ENCODE measurements at places on chromosomes 1 and 21.

DNA sequence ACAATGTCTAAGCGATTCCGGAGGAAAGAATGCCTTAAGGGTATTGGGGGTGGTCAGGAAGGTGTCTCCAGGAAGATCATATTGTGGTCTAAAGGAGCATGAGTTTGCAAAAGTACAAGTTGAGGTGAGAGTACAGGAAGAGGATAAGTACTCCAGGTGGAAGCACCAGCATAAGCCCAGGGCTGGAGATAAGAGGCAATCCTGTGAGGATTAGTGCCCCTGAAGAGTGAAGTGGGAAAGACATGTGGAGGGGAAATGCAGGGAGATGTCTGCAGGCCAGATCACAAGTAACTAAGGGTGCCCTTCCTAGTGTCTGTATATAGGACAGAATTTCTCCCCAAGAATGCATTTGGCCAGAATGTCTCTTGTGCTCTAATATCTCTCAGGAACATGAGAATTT is 188.3 kb upstream of the DPT start:
- no peak for DNase-seq

DNA sequence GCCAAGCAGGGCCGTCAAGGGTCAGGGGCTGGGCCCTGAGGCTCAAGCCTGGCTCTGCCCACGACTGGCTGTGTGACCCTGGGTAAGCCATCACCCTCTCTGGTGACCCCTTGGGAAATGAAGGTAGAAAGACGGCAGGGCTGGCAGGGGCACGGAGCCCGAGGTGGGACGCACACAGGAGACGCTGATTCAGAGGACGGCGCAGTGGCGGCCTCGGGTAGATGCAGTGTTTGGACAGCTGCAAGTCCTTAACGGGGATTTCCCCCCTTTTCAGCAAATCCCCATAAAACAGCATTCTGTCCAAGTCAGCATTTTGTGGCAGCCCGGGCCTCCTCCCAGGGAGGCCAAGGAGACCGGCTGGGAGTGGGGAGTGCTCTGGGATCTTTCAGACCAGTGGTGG is 16.7 kb downstream of the COL8A2 start:
- DNase-seq, result no peak

DNA sequence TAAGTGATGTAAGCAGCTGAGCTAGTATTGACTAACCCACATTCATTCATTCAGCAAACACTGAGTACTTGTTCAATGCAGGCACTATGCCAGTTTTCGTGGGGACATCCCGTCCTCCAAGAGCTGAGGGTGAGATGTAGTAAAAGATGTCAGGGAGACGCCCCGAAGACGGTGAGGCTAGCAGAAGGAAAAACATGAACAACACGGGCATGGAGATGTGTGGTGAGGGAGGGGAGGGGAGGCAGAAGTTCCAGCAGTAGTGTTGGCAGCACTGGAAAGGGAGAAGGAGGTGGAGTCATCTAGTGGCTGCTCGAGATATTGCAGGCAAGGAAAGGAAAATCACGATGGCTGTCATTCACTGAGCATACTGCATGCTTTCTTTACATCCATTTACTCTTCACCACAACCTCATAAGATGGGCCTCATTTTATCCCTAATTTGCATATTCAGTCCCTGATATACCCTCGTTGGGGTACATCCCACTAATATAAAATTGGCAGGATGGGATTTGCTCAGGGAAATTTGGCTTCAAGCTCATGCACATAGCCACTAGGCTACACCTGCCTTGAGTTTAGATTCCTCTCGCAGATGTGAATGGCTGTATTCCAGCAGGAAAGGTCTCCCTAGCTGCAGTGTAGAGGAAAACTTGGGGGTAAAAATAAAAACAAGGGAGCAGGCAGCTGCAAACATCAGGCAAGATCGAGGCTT is 14.5 kb downstream of the PDZK1IP1 start:
- DNase-seq, result no peak

GRCh38 chr21:38140207-38140903 is 116.4 kb upstream of the KCNJ15 start:
- DNase-seq, result no peak

GRCh38 chr21:29396951-29397455 is 98.3 kb downstream of the BACH1 start:
- no peak for DNase-seq

GRCh38 chr1:33712186-33712585 is 151.7 kb upstream of the HMGB4 start:
- DNase-seq, result no peak

DNA sequence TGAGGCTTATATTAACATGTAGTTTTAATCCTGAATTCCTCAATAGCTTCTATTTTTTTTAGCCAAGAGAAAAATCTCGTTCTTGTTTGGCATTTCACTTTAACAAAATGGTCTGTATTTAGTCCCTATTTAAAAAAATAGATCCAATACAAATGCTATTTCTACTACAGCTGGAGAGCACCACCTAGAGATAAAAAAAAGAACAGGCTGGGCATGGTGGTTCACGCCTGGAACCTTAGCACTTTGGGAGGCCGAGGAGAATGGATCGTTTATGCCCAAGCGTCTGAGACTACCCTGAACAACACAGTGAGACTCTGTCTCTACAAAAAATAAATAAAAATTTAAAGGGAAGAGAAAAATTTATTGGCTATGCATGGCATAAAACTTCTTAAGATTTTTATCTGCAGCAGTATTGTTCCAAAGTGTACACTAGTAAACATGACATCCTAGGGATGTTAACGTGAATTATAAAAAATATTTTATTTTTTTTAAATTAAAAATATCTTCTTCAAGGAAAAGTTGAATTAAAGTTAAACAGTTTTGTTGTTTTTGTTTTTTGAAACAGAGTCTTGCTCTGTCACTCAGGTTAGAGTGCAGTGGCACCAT is 4.4 kb downstream of the ST7L start:
- no peak for DNase-seq

GRCh38 chr1:181033799-181034451 is at the start of gene MR1:
Gene MR1 (plus strand): TSS chr1:181033983. CDS start chr1:181034008, 25 bp downstream.
- DNase-seq, result no peak

DNA sequence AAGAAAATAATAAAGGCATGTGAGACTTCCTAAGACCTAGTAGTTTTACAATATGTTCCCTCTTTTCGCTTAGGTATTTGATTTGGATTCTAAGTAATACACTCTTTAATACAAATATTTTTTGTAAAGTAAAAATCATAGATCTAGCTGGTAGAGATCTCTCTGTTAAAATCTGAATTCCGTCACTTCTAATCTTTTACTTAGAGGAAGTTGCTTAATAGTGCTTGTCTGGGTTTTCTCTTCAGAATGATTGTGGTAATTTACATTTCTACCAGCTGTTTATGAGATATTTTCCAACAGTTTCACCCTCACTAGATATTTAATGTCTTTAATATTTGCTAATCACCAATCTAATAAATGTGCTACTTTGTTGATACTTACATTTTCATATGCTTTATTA is 23.3 kb downstream of the RBM11 start:
- DNase-seq, result no peak

- DNase-seq, result no peak
Observed at GRCh38 chr1:1191734-1192133, 14.7 kb downstream of the TNFRSF18 start.

DNA sequence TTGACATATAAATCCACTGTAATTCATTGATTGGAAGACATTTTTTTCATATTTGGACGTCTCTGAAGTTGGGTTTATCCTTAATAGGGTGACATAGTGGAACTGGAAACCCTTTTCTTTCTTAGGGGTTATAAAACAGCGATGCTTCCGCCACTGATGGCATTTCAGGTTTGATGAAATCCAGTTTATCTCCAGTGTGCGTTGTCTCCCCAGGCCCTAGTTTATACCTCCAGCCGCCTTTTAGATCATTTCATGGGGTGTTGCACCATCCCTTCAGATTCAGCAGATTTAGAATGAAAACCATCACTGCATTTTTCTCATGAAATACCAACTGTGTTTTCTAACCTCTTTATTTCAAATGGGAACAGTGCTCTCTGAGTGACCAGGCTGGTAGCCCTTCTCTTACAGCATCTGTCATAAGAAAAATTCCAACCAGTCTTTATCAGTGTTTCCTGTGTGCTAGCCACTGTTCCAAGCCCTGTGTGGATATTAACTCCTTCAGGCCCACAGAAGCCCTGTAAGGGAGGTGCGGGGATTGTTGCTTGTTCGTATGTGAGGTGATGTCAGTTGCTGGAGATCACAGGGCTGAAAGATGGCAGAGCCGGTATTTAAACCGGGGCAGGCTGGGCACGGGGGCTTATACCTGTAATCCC is 19.0 kb downstream of the H6PD start:
- no peak for DNase-seq

- no peak for DNase-seq
Observed at GRCh38 chr1:52629667-52630066, 3.3 kb upstream of the SHISAL2A start.

GRCh38 chr1:61419657-61420056 is 305.3 kb downstream of the TM2D1 start:
- no peak for DNase-seq

GRCh38 chr1:96544831-96545221 is 176.8 kb upstream of the PTBP2 start:
- DNase-seq, result no peak

GRCh38 chr21:28899744-28900143 is 92.9 kb downstream of the LTN1 start:
- no peak for DNase-seq

GRCh38 chr1:231828182-231828920 is 201.8 kb downstream of the DISC1 start:
- no peak for DNase-seq

- DNase-seq, result no peak
Observed at GRCh38 chr1:76065270-76065669, 9.3 kb upstream of the ST6GALNAC3 start.

DNA sequence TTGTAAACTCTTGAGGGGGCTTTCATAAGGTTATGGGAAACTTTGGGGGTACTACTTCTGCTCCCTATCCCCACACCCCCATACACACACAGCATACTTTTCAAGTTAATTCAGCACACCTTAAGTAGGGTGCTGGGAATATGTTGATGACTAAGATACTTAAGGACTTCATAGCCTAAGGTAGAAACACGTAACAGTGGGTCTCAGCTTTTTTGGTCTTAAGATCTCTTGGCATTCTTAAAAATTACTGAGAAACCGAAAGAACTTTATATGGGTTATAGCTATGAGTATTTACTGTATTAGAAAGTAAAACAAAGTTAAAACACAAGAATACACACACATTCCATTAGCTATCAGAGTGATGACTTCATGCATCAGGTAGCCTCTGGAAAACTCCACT is 2.1 kb downstream of the OTUD3 start:
- no peak for DNase-seq

- no peak for DNase-seq
Observed at GRCh38 chr1:152960452-152961044, 9.9 kb upstream of the SPRR4 start.

DNA sequence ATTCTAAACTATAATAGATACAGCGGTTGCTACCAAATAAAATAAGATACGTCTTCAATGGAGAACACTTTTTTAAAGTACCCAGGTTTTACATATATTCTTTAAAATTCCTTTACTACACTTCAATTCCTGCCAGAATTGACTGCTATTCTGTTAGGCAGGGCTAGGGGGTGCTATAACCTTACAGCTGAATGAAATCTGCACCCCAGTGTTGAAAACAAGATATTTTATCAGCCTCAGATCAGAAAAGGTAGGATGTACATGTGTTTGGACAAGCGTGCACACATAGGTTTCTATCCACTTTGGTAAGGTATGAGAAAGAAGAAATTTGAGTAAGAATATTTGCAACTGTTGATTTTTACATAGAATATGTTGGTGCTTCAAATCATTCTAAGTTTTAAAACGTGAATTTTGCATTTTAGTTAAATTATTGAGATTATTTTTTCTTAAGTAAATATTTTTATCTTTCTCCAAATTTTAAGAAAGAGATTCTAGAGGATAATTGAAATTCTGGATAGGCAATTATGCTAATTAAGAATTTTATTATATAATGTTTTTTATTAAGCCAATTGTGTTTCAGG is 490.8 kb upstream of the ADGRL4 start:
- DNase-seq, result no peak

DNA sequence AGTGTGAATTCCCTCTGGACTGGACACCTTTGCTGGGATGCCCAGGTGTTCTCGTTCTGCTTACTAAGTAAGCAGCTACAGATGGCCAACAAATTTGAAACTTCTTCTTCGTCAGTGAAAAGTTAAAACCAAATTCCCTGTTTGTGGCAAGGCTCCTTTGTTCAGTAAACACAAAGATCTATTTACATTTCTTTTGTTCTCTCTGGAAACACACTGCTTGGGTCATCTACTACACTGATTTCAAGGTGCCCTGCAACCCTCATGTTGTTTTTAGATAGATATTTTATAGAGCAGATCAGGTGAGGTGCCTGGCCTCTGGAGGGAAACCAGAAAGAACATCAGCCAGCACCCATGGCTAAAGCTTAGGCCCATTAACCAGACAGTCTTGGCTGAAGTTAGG is 157.2 kb upstream of the UBE2U start:
- no peak for DNase-seq

DNA sequence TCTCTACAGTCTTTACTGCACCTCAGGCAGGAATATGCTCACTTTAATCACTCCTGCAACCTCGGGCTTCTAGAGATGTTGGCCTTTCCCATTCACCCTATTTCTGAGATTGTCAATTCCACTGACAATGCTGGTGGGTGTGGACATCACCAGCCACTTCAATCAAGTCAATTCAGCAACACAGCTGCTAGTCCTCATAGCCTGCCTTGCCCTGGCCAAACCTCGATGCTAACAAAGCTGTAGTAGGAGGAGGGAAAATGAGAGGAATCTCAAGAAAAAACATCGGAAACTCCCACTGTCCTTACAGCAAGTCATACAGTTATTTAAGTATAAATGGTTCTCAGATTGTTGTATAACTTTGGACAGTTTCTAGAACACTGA is 155.0 kb downstream of the KCNH1 start:
- no peak for DNase-seq

DNA sequence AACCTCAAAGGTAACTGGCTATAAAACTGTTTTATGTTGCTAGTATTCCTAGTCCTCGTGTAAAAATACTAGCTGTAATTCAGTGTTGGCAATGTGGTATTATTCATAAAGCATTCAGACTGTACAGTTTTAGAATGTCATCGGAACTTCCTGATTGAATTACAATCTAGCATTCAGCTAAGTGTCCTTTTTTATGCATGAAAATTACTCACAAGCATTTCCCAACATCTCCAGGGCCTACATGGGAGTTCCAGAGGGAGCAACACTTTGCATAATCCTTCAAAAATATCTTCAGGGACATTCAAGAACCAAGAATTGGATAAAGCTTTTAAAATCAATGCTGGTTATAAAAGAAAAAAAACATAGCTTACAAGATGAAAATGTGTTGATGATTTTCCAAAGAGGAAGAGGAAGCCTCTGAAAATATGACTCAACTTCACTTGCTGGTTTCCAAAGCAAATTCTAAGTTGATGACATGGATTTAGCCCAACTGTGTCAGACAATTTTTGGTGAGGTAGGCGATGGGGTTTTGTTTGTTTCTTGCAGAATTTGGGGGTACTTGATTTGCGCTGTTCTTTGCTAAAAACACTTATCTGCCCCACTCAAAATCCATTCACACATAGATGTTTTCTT is 137.8 kb downstream of the SLC44A5 start:
- no peak for DNase-seq

GRCh38 chr1:52209429-52209828 is 67.5 kb downstream of the ZFYVE9 start:
- DNase-seq, result no peak

- DNase-seq, result no peak
Observed at GRCh38 chr1:35659589-35659988, 18.3 kb upstream of the PSMB2 start.

Data from stimulated activated CD8-positive, alpha-beta memory T cell treated with anti-CD3 and anti-CD28 coated beads, Interleukin-4, amount 100 ng/mL, for 4 hours (primary cell).